ENCODE measurements at places on chromosomes 11 and 22.

DNA sequence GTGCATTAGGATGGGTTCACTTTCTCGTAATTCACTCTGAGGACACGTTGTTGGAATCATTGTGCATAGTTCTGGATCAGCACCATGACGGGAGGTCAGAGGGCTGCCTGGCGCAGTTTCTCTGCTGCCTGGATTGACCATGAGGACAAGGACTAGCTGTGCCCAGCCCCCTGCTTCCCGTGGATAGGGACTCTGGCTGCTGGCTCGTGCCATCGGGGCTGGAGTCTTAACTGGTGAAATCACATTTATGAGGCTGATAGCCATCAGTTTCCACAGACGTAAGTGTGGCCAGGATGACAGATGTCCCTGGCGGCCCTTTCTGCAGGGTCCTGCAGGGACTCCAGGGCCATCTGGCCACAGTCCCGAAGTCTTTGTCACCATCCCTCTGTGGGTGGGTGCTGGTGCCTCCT lies 24.1 kb upstream of the GRAMD4 start:
- ATAC-seq: no peak

DNA sequence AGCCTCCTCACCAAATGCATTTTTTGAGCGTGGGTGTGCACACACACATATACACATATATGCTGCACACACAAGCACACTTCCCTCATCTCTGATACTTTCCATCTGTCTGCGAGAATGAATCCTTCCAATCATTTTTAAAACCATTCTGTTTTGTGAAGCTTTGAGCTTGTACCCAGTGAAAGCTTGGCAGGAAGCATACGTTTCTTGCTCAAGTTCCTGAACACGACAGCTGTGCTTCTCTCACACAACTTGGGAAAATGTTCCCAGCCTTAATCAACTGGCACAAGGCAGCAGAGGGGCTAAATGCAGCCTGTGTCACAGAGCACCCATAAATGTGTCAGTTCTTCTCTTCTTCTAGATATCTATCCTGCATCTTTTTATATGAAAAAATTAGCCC lies 524.0 kb upstream of the KIRREL3 start:
- no peak for ATAC-seq

DNA sequence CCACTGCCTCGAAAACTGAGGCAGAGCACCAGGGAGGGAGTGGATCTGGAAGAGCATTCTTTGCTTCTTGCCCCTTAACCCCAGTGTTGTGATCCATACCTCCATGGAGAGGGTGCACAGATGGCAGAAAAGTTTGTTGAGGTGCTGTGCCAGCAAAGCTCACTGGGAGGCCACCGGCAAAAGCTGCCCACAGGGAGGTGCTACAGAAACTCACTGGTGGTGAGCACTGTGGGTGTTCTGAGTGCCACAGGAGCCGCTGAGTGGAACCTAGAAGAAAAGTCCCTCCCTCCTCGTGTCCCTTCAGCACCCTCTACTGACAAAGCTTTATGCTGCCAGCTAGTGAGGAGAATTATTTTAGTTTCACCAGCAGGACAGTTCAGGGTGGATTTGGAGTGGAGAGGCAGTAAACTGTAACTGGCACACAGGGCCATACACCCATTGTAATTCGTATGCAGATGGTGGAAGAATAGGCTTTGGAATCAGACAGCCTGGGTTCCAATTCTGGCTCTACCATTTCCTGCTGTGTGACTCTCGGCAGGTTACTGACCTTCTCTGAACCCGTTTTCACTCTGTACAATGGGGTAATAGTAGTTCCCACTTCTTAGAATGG lies 84.6 kb downstream of the SWAP70 start:
- ATAC-seq: peak; percentile 94

GRCh38 chr22:49957826-49958365 lies 2.7 kb upstream of the PIM3 start:
- no peak for ATAC-seq

DNA sequence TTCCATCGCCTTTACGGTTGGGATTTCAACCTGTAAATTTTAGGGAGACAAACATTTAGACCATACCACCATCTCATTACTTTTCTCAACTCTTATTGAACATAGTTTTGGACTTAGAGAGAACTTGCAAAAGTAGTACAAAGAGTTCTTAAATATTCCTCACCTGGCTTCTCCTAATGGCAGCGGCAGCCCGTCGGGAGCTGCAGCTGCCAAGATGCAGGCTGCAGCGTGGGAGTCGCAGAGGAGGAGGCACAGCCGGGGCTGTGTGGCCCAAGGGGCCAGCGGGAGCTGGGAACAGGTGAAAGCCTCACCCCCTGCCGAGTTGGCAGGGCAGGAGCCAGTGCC lies 23.1 kb upstream of the RNASEH2C start:
- no peak for ATAC-seq

GRCh38 chr11:111135778-111136570 lies 109.6 kb upstream of the POU2AF2 start:
- peak; percentile 82 for ATAC-seq

DNA sequence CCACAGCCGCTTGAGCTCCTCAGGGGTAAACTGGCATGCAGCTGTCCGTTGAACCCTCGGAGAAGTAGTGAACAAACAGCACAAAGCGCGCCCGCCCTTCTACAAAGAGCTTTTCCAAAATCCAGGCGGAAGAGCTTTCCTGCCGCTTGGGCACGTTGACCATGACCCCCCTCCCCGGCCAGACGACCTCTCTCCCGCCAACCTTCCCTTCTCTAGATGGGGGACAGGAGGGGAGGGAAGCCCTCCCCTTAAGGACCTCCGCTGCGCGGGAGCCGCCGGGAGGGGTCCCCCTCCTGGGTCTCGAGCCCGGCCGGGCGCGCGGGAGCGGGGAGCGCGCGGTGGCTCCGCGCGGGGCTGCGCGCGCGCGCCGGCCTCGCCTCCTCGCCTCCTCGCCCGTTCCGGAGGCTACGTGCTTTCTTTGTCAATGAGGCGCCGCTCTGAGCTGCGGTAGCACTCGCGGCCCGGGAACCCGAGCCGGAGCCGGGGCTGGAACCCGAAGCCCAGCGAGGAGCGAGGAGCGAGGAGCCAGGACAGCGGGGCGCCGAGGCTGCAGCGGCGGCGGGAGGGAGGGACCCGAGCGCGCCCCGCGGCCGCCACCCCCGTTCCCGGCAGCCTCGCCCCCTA lies 118.6 kb downstream of the HIPK3 start:
- ATAC-seq: peak; percentile 76

DNA sequence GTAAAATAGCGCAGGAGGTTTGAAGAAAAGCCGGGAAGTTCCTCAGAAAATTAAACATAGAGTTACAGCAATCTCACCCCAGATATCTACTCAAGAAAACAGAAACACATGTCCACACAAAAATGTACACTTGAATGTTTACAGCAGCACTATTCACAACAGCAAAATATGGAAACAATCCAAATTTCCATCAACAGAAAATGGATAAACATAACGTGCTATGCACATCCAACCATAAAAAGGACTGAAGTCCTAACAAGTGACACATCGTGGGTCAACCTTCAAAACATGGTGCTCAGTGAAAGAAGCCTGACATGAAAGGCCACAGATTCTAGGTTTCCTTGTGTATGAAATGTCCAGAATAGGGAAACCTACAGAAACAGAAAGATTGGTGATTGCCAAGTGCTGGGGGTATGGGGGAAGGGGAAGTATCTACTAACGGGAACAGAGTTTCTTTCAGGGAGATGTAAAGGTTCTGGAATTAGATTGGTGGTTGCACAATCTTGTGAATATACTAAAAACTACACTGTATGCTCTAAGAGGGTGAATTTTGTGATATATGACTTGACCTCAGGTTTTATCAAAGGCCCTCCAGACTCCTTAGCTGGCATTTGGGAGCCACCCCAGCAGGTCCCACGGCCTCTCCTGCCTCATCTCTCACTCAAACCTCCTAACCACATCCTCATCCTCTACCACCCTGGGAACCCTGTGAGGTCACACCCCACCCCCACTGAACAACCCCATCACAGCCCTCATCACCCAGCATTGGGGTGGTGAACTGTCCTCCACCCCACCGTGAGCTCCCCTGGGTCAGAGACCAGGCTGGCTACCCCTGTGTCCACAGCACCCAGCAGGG lies 69.2 kb upstream of the PRR5 start:
- no peak for ATAC-seq

GRCh38 chr11:61357233-61357893 lies 4.3 kb downstream of the CYB561A3 start:
- ATAC-seq: no peak

- no peak for ATAC-seq
Observed at GRCh38 chr11:111633248-111633647, 31.0 kb downstream of the SIK2 start.

DNA sequence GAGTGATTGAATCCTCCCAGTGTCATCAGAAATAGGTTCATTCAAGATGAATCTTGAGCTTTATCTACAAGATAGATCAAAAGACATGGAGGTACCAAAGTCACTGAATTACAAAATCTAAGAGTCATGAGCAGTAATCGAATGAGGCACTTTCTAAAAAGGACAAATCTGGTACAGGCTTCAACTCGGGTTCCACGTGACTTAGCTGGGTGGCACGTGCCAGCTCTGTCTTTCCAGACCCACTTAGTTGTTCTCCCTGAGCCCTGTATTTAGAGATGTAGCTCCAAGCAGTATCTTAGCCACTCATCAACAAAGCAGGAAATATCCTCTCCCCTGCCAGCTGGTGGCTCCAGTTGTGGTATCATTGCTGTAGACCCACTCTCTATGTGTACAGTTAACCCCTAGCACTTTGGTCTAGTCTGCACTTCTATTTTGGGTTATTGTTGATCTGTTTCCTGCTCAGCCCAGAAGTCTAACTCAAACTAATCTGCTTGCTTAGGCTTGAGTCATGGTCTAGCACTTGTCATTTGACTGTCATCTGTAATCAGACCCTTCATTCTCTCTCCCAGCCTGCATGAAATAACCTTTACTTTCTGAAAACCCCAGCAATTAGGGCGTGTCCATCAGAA lies 528.7 kb downstream of the ETS1 start:
- ATAC-seq: no peak

DNA sequence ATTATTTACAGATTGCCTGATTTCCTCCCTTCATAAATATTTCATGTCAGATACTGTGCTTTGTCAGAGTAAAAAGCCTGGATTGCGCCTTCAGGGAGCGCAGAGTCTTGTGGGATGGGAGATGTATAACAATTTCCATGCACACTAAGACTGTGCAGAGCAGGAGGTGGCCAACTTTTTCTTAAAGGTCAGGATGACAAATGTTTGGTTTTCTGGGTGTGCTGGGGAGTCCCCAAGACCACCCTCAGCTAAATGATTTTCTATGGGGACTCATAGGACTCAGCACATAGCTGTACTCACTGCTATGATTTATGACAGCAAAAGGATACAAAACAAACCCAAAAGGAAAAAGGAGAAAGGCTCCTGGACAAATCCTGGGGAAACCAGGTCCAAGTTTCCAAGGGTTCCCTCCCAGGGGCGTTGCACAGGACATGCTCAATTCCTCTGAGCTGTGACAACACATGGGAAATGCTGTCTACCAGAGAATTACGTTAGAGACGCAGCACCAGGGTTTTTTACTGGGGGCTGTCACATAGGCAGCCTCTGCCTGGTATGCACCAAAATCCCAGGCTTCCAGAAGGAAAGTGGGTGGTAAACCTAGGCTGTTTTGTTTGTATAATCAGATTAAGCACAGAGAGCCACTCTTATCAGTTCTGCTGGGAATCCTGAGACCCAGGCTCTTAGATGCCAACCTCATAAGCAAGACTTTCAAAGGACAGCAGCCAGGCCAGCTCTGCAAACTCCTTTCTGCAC lies 59.1 kb downstream of the CSNK2A3 start:
- no peak for ATAC-seq

All from motor neuron (in vitro differentiated cells).